ENCODE measurements at places on chromosomes 6 and 20. TPM values are rescaled to one million over a fixed set of nuclear protein-coding genes. Genes with fewer than 3 reads are reported as not detected.

The ID4 gene
- 15.8 TPM for total RNA-seq

The TNF gene
- not detected for total RNA-seq

The RHAG gene
- not detected for total RNA-seq

The RSPH9 gene
- total RNA-seq: 1.2 TPM

The AGPAT4 gene
- total RNA-seq: 10.9 TPM

The TINAG gene
- total RNA-seq: not detected

The DNAH8 gene
- 0.12 TPM for total RNA-seq

The GABBR1 gene
- total RNA-seq: 11.8 TPM

The SNAP91 gene
- 2.9 TPM for total RNA-seq

The PPP1R16B gene
- total RNA-seq: 5.3 TPM

The EFCAB8 gene
- not detected for total RNA-seq
